ENCODE measurements at places on chromosomes 7 and 10. TPM values are rescaled to one million over a fixed set of nuclear protein-coding genes. Genes with fewer than 3 reads are reported as not detected.

The DOCK4 gene
- 0.37 TPM for total RNA-seq

The RARRES2 gene
- not detected for total RNA-seq

The VPS37D gene
- total RNA-seq = 0.18 TPM

The MPLKIP gene
- 36.3 TPM for total RNA-seq

The SEMA3D gene
- total RNA-seq = 0.60 TPM

The PARP12 gene
- 62.0 TPM for total RNA-seq

The HOXA4 gene
- total RNA-seq = not detected

The ANKRD7 gene
- not detected for total RNA-seq

The TCAF2 gene
- total RNA-seq = 23.5 TPM

The DNAH11 gene
- total RNA-seq = 1.7 TPM

The CPA1 gene
- total RNA-seq = not detected

The RAPGEF5 gene
- 0.59 TPM for total RNA-seq

The CISD1 gene
- total RNA-seq = 56.0 TPM

The HGF gene
- not detected for total RNA-seq

The TMEM196 gene
- total RNA-seq = not detected

The ANKRD61 gene
- total RNA-seq = 0.56 TPM

The HBP1 gene
- 16.6 TPM for total RNA-seq

The SAMD9L gene
- total RNA-seq = 22.4 TPM

The TMEM236 gene
- total RNA-seq = 0.05 TPM

The SLC26A4 gene
- 7.2 TPM for total RNA-seq

The CYP3A7 gene
- not detected for total RNA-seq

The PRF1 gene
- 103 TPM for total RNA-seq

The TUBGCP2 gene
- 65.0 TPM for total RNA-seq
